Esophagus squamous epithelium (tissue), 5 donors: ENCODE measurements at places on chromosomes 16 and 17.

- peaks cover 70% of the 10 kb centered on the region for H3K4me1 ChIP-seq
- H3K36me3 ChIP-seq = peaks cover 63% of the 10 kb centered on the region
- H3K4me3 ChIP-seq = no peak overlapping the region
- no peaks in the 10 kb centered on the region for H3K27me3 ChIP-seq
- no peak for DNase-seq
- H3K27ac ChIP-seq = peak overlapping the region; percentile 80
These were observed 42.2 kb downstream of the VAC14 start for GRCh38 chr16:70758786-70759185.

DNA sequence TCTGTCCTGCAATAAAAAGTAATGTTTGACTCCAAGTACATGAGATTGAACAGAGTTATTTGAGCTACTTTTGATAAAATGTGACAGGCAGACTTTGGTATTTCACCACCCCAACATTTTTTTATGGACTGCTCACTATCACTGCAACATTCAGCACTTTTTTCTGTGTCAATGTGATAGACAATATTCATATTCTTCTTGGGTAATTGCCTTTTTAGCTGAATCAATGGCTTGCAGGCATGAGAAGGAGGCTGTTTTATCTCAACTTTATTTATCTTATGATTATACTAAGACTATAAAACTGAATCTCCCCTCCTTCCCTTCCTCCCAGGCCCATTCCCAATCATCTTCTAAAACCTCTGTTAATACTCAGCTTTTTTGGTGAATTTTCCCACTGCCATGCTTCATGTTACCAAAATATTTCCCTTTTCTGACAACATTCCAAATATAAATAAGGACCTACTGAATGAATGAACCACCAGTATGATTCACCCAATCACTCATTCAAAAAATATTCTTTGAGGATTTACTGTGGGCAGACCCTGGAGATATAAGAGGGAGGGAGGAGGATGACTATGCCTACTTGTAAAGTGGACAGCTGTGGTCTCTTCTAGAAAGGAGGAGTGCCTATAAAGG lies 67.6 kb downstream of the CDH13 start:
- H3K36me3 ChIP-seq = no peaks in the 10 kb centered on the region
- no peak overlapping the region for H3K4me3 ChIP-seq
- no peaks in the 10 kb centered on the region for H3K27me3 ChIP-seq
- H3K27ac ChIP-seq = no peak overlapping the region

DNA sequence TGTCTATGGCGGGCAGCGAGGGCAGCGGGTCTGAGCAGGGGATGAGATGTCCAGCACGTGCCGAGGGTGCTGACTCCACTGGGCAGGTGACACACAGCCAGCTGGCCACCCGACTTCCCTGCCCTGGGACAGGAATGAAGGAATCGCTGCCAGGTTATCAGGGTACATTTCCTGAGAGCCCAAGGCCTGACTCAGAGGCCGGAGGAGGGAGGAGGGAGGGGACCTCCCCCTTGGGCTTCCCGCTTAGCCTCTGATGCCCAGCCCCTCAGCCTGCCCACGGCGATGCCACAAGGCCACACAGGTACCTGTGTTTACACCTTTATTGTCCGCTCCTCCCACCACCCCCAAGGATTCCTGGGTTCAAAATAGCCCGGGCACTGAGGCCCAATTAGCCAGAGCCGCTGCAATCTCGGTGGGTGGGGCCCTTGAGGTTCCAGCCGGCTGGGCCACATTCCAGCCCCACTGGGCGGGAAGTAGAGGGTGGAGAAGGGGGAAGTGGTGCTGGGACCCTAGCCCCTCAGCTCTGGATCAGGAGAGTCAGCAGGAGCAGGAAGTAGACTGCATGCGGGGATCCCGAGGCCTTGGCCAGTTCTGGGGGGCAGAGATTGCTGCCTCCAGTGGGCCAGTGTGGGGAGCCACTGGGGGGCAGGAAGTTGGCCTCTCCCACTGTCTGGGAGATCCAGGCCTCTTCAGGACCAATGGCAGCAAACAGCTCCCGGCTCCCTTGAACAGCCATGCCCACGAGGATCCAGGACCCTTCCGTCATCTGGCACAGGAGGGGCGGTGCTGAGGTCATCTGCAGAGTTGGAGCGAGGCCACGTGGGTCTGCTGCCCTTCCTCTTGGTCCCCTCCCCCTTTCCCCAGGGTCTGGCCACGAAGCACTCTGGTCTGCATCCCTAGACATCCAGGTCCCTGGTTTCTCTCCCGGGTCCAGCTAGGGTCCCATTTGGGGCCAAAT lies 3.4 kb upstream of the PRSS8 start:
- H3K27ac ChIP-seq = peak overlapping the region; percentile 77

DNA sequence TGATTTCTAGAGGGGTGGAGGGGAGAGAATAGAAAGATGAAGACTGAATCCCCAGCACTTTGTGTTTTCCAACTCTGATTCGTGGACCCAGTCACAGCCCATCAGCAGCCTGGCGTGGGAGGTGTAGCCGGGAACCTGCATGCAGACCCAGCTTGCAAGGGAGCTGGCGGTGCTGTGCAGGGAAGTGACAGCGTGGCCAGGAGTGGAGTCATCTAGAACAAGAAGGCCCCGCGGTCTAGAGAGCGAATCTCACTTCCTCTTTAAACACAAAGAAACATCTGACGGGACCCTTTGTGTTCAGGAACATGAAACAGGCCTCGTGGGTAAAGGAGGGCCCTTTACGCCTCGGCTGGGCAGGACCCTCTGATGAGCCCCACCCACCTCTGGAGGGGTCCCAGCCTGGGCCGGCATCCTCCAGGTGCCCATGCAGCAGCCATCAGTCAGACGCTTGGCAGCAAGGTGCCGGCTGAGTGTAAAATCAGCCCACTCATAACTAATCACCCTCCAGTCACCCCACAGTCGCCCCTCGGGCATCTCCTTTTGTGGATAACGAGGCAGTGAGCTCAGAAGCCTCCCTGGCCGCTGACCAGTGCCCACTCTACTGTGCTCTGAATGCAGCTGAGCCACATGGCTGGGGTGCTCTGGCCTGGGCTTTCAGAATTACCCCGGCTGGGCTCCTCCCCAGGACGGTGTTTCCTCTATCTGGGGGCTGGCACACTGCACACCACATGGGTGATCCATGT lies 4.4 kb downstream of the SNAI3 start:
- H3K27me3 ChIP-seq = peaks cover 7% of the 10 kb centered on the region
- no peak overlapping the region for H3K4me3 ChIP-seq
- peak overlapping the region; percentile 77 for H3K27ac ChIP-seq
- H3K4me1 ChIP-seq = peaks cover 26% of the 10 kb centered on the region

- DNase-seq = no peak
- H3K4me1 ChIP-seq = no peaks in the 10 kb centered on the region
- H3K27me3 ChIP-seq = no peaks in the 10 kb centered on the region
- no peak overlapping the region for H3K4me3 ChIP-seq
- no peak overlapping the region for H3K27ac ChIP-seq
- H3K36me3 ChIP-seq = no peaks in the 10 kb centered on the region
These were observed 29.2 kb downstream of the SNX20 start for GRCh38 chr16:50651835-50652438.

DNA sequence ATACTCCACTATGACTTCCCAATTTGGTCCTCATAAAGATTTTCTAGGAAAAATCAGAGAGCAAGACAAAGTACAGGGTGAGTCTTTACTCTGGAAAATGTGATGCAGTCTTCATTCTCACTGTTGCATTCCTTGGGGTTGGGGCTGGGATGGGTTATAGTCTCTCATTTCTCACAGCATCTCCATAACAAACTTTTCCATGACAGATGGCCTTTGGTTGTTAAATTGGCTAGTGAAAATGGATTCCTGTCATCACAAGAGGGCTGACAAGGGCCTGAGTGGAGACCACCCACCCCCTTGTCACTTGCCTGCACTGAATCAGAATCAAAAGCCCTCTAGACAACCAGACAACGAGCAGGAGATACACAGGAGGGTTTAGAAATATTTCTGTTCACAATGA lies 174.6 kb downstream of the AATF start:
- H3K4me3 ChIP-seq = no peak overlapping the region
- H3K36me3 ChIP-seq = peaks cover 98% of the 10 kb centered on the region
- no peak for DNase-seq

DNA sequence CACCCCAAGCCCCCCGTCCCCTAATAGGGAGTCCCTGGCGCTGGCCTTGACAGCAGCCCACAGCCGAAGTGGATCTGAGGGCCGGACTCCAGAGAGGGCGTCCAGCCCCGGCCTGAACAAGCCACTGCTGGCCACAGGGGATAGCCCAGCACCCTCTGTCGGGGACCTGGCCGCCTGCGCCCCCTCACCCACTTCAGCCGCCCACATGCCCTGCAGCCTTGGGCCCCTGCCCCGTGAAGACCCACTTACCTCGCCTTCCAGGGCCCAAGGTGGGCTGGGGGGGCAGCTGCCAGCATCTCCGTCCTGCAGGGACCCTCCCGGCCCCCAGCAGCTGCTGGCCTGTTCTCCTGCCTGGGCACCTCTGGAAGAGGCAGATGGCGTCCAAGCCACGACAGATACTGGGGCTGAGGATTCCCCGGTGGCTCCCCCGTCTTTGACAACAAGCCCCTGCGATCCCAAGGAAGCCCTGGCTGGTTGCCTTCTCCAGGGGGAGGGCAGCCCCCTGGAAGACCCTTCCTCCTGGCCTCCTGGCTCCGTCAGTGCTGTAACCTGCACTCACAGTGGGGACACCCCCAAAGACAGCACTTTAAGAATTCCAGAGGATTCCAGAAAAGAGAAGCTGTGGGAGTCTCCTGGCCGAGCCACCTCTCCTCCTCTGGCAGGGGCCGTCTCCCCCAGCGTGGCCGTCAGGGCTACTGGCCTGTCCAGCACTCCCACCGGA lies 19.3 kb upstream of the ZFPM1 start:
- H3K27me3 ChIP-seq = no peaks in the 10 kb centered on the region
- DNase-seq = no peak
- H3K36me3 ChIP-seq = no peaks in the 10 kb centered on the region

DNA sequence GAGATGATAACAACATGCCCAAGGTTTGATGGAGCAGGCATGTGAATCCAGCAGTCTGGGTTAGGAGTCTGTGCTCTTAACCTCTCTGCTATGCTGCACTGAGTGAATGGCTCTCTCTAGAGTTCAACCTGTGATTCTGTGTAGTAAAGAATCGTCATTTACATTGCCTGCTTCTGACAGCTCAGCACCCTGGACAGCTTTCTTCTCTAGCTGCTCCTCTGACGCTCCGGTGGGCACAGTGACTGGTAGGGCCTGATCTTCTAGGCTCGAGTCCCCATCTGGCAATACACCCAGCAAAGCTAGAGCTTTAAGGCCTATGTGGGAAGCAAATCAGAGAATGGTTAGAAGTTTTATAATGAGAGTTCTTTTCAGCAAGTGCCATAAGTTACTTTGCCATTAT lies 85.3 kb upstream of the ATP2A3 start:
- H3K27me3 ChIP-seq = no peaks in the 10 kb centered on the region
- H3K4me3 ChIP-seq = no peak overlapping the region
- H3K4me1 ChIP-seq = no peaks in the 10 kb centered on the region
- H3K36me3 ChIP-seq = peaks cover 79% of the 10 kb centered on the region

- H3K27ac ChIP-seq = no peak overlapping the region
- no peak for DNase-seq
These were observed 187.6 kb downstream of the MYO1D start for GRCh38 chr17:32689348-32689747.
